ENCODE measurements at places on chromosomes 11 and 22. TPM values are rescaled to one million over a fixed set of nuclear protein-coding genes. Genes with fewer than 3 reads are reported as not detected.

Gene KRTAP5-1
- not detected for total RNA-seq

Gene MUC6
- 194 TPM for total RNA-seq

Gene IGSF9B
- 1.6 TPM for total RNA-seq

Gene MMP13
- total RNA-seq: not detected

GRCh38 chr22:41028841-41029240 lies 63.6 kb upstream of the EP300 start:
- DNase-seq: no peak

DNA sequence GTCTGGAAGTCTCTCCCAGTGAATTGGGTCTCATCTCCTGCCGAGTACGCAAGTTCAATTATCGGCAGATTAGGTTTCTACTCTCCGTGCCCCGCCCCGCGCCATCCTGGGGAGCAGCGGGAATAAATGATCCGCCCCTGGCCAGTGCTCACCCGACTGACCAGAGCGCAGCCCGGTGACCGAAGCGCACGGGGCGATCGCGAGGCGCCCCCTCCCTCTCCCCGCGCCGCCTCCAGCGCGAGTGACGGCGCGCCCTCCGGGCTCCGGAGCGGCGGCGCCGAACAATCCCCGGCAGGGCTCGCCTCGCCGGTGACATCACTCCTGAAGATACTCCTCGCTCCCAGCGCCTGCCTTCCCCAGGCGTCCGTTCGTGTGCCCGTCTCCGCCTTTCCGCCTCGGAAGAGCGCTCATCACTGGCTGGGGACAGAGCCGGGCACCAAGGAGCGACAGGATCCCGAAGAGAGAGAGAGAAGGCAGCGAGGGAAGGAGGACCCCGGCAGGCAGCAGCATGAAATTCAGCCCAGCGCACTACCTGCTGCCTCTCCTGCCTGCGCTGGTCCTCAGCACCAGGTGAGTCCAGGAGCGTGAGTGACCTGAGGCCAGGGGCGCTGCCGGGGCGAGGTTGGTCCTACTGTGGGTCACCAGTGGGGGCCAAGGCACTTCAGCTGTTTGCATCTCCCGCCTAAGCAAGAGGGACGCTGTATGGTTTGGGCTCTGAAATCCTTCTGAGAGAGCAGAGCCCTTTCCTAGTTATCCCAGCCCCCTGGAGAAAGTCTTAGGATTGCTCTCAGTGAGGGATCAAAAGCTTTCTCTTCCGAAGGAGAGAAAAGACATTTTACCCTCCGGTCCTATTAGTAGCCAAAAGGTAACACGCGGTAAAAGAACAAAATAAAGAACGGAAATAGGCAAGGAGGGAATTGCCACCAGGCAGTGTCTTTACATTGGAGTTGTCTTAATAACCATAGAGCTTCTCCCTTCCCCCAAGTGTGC lies at the start of gene LUZP2:
LUZP2 (plus strand) TSS at position 318 of the 990 bp plus-strand sequence.
- DNase-seq: peak; percentile 30

- peak; percentile 87 for DNase-seq
Measured at GRCh38 chr22:41682033-41682807, 6.4 kb downstream of the SNU13 start.

GRCh38 chr11:119786431-119787073 lies 57.6 kb upstream of the NECTIN1 start:
- DNase-seq: no peak

GRCh38 chr11:1160231-1161101 lies 2.7 kb downstream of the MUC5AC start:
- DNase-seq: no peak

GRCh38 chr11:11425806-11426205 lies 72.8 kb upstream of the CSNK2A3 start:
- DNase-seq: no peak

DNA sequence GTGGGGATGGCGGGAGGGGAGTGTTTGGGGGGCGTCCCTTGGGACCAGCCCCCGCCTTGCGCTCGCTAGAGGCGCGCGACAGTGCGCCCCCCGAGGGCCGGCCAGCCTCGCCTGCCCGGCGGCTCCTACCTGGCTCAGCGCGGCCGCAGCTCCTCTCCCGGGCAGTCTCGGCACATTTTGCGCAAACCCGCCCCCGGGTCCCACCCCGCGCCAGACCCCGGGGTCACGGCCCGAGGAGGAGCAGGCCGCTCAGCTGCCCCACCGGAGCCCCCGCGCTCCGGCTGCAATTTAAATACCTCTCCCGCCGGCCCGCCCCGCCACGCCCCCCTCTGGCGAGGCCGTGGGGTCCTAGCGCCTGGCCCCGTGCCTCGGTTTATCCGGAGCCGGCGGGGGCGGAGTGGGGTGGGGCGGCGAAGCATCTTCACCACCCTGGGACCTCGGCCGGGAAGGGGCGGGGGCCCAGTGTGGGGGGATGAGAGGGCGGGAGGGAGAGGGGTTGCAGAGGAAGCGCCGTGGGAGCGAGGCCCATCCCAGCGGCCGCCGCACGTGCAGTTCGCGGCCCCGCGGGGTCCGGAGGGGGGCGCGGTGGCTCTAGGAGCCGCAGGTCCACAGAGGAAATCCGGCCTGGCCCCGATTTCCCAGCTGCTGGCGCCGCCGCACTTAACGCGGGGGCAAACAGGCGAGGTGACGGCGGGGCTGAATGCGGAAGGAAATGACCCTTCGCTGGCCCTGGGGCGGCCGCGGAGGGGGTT lies at the start of gene LRRC32:
LRRC32 (minus strand) TSS at position 263 of the 752 bp plus-strand sequence. CDS start 4,793 bp downstream, outside the sequence.
- peak; percentile 30 for DNase-seq
